Stimulated activated CD4-positive, alpha-beta T cell treated with anti-CD3 and anti-CD28 coated beads, TNF-alpha, amount 100 ng/mL, for 1 hour (primary cell): ENCODE measurements at places on chromosomes 5 and 9.

DNA sequence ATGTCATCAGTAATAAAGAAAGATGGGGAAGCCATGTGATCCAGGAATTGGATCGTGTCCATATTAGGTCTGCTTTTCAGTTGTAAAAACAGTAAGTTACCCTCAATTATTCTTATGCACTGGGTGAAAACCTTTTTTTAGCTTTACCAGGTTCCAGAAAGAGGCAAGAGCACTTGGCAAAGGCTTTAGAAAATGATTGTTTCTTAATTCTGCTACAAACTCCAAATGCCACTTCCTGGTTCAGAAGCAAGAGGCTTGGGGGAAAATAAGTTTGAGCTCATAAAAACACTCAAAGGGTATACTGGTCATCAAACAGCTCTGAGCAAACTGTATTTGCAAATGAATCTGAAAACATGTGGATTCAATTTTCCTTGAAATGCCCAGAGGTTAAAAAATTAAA is 615.6 kb downstream of the EBF1 start:
- DNase-seq, result no peak

DNA sequence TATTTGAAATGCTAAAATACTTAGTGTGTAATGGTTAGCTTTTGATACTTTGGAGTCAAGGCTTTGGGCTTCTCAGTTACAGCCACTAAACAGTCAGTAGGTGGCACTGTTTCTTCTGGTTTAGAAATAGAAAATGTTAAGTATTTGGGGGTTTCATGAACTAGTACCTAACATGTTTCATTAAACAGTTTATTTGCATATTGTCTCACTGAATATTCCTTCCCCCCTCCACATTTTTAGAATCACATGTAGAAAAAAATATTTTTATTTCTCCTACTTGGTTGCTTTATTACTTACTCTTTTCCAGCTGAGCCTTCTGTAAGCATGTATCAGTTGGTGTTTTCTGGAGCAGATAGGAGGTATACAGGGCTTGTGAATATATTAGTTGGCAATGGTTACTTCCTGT is 48.0 kb downstream of the IPO11 start:
- DNase-seq, result no peak

DNA sequence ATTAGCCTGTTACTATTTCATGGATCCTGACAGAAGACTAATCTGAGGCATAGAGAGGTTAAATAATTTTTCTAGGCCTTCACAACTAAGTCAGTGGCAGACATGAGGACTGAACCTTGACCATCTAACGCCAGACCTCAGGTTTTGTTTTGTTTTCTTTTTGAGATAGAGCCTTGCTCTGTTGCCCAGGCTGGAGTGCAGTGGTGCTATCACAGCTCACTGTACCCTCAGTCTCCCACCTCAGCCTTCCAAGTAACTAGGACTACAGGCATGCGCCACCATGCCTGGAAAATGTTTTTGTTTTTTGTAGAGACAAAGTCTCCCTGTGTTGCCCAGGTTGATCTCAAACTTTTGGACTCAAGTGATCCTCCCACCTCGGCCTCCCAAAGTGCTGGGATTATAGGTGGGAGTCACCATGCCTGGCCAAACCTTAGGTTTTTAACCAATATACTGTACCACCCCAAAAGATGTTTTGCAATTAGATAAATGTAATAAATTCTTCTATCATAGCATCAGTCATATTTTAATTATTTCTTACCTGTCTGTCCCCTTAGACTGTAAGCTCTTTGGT is 35.4 kb downstream of the ERCC6L2 start:
- no peak for DNase-seq

GRCh38 chr5:124030043-124030491 is 518.1 kb downstream of the CSNK1G3 start:
- no peak for DNase-seq

DNA sequence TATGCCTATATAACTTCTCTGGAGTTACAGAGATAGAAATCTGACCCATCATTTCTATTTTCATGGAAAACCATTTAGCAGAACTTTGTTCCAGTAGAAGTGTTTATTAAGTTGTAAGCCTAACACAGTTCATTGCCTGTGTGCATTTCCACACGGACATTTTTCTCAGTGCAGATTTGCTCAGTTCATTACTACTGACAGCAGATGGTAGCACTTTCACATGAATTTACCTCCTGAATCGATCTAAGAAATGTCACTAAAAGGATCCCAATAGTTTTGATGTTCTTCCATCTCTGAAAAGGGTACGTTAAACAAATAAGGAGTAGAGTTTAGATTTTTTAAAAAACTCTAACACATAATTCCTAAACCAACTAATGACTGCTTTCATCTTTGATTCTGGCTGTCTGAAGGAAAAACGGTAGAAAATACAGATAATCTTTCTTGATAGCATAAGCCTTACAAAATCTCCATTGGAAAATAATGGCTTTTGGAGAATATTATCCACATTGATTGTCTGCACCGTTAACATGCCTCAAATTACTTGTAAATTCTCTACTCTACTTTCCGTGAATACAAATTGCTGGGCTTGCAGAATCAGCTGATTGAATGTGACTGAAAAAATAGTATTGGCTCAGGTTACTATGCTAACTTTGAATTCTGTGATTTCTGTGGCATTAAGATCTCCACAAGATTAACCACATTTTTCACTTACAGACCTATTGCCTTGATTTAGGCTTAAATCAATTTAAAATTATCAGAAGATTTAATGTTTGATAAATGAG is 33.1 kb downstream of the RPS23 start:
- DNase-seq, result no peak
